ENCODE measurements at places on chromosomes 12 and 14.
A peak's percentile ranks its signal among the peaks of the same experiment; 100 is the strongest.

GRCh38 chr14:54259821-54260220, 137.0 kb upstream of the CDKN3 start:
- DNase-seq: no peak

DNA sequence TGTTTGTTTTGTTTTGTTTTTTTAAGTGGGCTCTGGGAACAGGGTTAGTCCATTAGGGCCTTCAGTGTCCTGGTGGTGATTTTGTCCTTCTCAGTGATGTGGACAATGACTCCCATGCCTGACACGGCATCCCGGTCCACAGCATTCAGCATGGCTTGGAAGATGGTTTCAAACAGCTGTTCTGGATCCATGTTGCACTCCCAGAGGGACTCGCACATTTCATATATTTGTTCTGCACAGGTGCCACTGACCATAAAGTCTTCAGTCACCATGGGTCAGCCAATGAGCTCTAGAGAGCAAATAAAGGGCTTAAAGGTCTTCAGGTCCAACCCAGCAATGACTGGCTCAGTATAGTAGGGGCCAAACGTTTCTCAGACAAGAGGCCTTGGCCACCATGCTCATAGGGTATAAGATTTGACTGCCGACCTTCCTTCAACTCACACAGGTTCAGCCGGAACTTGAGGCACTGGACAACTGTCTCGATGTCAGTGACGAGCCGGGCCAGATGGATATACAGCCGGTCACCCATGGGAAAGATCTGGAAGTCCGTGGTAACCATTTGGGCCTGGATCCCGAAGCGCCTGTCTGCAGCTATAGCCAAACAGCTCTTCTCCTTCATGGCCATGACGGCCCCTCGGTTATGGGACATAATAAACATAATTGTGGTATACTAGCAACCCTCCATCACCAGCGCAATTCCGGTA, 18.0 kb downstream of the OR10P1 start:
- DNase-seq: no peak

DNA sequence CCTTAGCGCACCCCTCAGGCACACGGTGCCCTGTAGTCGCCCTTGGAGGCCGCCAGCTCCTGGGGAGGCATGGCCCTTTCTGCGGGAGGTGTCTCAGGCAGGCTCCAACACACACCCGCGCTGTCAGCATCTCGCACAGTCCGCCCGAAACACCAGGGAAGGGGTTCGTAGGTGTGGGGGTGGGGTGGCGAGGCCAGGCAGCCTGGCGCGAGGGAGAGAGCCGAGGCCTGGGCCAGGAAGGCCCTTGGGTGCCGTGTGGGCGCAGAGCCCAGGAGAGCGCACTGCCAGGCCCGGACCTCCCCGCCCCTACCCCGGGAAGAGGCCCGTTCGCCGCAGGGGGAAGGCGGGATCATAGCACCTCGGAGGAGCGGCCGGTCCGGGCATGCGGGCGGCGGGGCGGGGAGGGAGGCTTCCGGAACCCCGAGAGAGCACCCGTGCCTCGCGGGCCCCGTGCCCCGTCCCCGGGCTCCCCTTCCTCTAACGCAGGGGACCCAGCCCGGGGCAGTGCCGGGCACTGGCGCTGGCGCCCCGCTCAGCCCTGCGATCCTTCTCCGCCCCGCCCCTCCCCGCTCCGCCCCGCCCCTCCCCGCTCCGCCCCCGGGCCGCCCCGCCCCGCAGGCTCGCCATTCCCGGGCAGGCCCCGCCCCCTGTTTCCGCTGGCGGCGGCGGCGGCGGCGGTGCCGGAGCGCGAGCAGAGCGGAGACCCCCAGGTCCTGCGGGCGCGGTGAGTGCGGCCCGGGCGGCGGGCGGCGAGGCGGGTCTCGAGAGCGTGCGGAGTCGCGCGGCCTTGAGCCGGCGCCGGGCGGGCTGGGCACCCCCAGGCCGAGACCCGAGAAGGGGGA, at the start of gene TSPAN9:
TSS of gene TSPAN9 (plus strand) at position 650 of the 842 bp plus-strand sequence. CDS start 123,815 bp downstream, outside the sequence.
- DNase-seq: peak; percentile 46

DNA sequence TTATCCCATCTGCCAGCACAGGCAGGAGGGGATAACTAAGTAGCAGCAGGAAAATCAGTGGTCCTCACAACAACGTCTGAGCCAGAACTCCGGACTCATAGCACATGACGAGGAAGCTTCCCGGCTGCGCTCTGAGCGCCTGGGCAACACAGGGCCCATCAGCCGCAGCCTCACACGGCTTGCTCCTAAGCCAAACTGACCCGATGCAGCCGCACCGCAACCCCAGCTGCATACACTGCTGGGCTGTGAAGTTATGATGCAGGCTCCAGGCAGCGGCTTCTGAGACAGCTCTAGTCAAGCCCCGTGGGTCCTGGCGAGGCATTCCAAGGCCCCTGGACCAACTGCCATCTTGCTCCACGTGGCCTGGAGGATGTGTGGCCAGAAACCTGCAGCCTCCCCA, 28.1 kb downstream of the ZFYVE21 start:
- no peak for DNase-seq

- no peak for DNase-seq
These were observed 17.2 kb upstream of the NRXN3 start for GRCh38 chr14:78153064-78153341.

DNA sequence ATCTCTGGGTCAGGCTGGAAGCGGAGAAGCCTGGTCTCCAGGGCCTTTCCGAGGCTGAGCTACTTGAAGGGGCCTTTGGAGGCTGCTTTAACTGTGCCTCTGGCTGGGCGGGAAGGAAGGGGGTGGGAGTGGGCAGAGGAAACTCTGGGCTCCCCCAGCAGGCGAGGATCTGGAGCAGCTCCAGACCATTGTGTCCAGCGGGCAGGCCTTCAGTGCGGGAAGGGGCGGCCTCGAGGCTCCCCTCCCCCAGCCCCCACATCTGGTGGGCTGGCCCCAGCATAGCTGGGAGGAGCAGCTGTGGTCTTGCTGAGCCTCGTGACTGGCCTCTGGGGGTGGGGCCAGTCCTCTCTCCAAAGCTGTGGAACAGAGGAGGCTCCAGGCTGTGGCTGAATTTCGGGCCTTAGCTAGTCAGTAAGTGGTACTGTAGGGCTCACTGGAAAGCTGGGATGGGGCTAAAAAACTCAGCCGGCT, 3.4 kb downstream of the TAMALIN start:
- no peak for DNase-seq

- DNase-seq: no peak
These were observed 30.5 kb downstream of the ANAPC7 start for GRCh38 chr12:110373025-110373424.

- no peak for DNase-seq
These were observed 21.9 kb upstream of the CHPT1 start for GRCh38 chr12:101675555-101675954.

DNA sequence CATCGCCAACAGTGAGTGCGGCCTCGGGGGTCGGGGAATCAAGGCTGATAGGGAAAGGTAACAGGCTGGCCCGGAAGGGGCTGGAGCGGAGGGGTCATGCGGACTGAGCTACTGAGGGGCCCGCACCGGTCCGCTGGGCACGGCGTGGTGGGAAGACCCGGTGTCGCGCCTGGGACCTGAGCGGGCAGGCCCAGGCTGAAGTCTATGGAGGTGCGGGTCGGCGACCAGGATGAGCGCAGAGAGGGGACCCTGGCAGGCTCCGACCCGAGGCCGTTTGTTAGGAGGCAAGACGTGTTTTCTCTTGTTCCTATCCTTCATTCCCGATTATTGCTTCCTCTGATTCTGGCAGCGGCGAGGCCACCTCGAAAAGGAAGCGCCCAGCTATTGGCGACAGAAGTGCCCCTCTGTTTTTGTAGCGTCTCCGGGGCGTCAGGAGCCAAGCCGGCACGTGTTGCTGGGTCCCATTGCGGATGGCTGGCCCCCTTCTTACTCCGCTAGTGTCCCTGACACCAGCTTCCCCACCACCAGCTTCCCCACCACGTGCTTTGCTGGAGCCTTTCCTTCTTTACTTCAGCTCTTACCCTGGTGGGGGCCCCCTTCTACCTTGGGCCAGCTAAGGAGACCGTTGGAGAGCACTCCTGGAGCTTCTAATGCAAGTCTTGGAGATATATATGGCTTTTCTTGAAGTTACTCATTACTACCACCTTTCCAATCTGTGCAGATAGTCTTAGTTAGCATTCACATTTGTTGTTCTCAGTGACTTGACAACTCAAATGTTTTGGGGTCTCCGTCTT, 653 bp downstream of the PA2G4 start:
- peak; percentile 16 for DNase-seq

- DNase-seq: no peak
These were observed 9.0 kb downstream of the GPR84 start for GRCh38 chr12:54355104-54355815.

GRCh38 chr12:674272-674781, 11.1 kb upstream of the NINJ2 start:
- peak; percentile 72 for DNase-seq

GRCh38 chr12:91667694-91668093, 478.0 kb downstream of the BTG1 start:
- no peak for DNase-seq

GRCh38 chr12:102659200-102659911, 179.0 kb upstream of the IGF1 start:
- DNase-seq: no peak

Measured in stimulated activated CD4-positive, alpha-beta T cell treated with anti-CD3 and anti-CD28 coated beads, Interleukin-4, amount 100 ng/mL, for 4 hours (primary cell).